ENCODE measurements at places on chromosomes 7 and 10.

DNA sequence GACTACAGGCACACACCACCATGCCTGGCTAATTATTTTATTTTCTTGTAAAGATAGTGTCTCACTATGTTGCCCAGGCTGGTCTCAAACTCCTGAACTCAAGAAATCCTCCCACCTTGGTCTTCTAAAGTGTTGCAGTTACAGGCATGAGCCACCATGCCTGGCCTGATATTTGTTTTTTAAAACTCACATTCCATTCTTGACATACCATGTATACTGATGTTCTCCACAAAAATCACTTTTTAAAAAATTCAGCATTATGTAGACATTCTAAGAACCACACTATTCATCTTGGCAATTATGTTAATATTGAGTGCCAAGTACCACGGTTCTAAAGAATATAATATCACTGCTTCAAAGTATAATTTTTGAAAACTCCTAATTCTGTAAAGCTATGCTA, 43.5 kb downstream of the IDE start:
- no peak for DNase-seq

DNA sequence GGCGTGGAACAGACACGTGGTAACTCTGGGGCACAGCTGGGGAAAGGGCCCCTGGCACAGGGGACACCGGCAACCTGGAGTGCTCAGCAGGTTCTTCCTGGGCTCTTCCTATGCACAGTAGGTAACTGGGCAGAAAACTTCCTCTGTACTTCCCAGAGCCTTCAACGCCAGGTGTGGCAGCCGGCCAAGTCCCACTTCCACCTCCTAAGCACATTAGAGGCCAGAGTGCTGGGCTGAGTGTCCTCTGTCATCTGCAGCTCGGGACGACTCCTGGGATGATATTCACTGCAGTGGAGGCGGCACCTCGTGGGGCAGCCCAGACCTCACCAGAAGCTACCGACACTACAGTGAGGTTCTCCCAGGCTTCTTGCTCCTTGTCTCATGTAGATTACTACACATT, 114.5 kb downstream of the LARP4B start:
- DNase-seq = no peak

GRCh38 chr7:47493976-47494911, 87.7 kb downstream of the TNS3 start:
- no peak for DNase-seq

GRCh38 chr10:100802196-100802595, 56.8 kb downstream of the PAX2 start:
- DNase-seq = no peak

GRCh38 chr10:12349629-12350166, 351 bp downstream of the CAMK1D start:
- DNase-seq = no peak

DNA sequence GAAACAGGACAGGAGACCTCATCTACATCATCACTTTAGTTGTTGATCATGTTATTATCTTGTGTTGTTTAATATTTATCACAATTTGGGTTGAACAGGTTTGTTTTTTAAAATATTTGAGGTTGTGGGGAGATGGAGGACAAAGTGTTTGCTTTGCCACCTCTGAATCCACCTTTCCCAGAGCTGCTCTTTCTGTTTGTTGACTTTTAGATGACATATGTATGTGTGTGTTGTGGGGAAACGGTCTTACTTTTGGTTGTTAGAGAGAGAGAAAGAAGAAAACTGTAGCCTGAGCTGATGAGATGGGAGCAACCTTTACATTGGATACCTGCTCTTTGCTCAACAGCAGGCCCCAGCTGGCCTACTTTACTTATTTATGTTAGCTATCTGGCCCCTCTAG, 19.0 kb upstream of the SLC16A12 start:
- no peak for DNase-seq

DNA sequence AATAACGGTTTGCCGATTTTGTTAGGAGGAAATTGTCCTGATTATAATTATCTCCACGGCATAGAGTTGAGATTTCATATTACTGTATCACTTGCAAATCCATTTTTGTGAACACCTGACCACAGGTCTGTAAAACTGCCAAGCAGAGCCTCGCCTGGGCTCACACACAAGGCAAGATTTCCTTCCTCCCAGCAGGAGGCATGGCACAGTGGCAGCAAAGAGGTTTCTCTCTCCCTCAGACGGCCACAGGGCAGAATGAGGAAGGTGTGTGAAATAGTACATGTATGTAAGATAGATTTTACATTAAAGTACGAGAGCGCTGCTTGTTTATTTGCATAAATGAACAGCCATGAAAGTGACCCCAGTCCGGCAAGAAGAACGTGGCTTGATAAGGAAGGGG, 130.1 kb downstream of the CELF2 start:
- DNase-seq = no peak

GRCh38 chr7:143131781-143132180, at the start of gene PIP:
TSS of gene PIP (plus strand) at chr7:143132077. CDS start at chr7:143132117, 40 bp downstream.
- DNase-seq = no peak

DNA sequence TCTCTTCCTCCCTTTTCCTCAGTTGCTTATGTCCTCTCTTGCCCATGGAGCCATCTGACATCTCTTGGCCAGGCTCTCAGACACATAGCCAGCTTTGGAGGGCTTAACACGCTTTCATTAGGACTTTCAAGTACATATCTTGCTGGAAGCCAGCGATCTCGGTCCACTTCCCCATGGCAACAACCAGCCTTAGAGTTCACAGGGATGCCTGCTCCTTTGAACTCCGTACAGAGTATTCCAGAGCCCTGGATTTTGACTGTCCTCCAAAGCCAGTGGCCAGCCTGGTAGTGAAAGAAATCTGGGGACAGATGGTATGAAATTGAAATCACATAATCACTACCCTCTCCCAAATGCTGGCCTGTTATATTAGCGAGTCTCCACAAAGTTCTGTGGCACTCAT, 370.5 kb upstream of the NPVF start:
- DNase-seq = no peak

DNA sequence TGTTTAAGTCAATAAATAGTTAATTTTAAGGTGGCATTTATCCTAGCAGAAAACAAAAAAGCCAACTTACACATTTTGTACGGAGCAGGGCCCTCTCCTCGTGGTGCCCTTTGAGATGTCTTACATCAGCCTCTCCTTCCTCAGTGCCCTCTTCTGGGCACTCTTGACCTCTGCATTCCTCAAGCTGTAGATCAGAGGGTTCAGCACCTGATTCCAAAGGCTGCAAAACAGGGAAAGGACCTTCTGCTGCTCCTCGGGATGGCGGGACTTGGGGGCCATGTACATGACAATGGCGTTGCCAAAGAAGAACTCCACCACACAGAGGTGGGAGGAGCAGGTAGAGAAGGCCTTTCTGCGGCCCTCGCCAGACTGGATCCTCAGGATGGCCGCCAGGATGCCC, 4.6 kb upstream of the OR2A14 start:
- no peak for DNase-seq

DNA sequence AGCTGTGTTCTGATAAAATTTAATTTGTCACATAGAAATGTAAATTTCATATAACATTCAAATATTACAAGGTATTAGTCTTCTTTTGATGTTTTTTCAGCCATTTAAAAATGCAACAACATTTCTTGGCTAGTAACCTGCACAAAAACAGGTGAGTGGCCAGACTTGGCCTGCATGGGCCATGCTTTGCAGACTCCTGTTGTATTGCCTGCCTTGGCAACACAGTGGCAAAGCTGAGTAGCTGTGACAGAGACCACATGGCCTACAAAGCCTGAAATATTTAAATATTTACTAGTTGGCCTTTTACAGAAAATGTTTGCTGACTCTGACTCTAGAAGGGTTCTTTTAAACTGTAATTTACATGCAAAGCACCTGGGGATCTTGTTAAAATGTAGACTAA, 13.5 kb upstream of the TBX20 start:
- DNase-seq = no peak

DNA sequence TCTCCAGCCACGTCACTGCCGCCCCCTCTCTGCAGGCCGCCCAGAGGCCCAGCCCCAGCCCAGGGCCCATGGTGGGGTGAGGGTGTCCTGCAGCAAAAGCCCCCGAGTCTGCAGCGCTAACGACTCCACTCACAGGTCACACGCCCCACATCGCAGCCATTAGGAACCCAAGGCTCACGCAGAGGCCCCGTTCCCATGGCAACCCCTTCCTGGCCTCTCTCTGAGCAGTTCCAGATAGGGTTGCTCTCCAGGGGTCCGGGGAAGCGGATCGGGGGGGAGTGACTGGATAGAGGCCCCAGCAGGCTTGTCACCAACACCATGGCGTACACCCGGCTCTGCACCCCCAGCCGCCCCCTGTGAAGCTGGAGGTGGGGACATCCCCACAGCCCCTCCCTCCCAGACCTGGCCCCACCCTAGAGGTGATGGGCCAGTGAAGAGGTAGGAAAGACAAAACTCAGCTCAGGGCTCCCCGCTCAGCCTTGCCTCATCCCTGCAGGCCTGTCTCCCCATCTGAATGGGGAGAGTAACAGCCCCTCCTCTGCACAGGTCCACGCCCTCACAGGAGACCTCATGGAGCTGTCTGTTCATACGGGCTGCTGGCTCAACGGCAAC, 41.2 kb downstream of the TNRC18 start:
- no peak for DNase-seq

- no peak for DNase-seq
These were observed 5.3 kb downstream of the NRP1 start for GRCh38 chr10:33329178-33329577.

DNA sequence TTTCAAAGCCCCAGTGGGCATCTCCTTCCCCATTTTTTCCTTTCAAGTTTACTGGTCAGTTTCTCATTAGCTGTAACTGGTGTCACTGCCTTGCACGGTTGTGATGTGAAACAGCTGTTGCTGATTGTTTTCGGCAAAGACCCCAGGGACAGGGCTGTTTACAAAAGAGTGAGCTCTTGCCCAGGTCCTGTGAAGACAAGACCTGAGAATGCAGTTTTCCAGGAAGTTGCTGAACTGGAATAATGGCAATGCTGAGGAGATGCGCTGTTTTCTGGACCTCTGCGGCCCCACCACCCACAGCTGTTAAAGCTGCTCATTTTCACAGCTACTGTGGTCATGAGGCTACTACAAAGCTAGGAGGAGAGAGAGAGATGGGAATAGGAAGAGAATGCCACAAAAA, 116.6 kb upstream of the RSU1 start:
- no peak for DNase-seq

DNA sequence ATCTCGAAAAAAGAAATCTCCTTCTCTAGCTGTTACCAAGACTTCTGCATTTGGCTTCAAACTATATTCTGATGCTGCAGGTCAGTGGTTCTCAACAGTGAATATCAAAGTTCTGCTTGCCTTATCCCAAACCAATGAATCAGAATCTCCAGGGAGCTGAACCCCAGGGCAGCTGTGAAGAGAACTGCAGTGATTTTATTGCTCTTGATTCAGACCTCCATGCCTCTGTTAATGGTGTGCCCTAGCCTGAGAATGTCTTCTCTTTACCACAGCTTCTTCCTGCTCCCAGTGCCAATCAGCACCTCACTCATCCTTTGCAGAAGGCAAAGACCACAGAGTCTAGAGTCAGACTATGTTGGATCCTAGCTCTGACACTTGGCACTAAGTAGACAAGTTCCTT, 46.2 kb upstream of the MRLN start:
- no peak for DNase-seq

DNA sequence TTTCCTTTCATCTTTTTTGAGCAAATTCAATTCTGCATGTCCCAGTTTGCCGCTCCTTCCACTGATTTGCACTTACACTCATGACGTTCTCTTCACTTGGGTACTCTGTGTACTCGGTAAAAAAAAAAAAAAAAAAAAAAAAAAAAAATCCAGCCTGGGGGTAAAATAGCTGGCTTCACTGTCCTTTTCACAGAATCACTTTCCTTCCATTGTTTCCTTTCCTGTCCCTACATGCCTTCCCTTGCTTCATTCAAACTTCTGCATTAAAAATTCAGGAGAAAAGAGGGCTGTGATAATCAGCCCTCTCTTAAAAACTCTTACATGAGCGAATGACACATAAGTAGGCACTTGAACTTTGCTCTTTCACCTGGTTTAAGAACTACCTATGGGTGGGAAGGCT, 8.7 kb downstream of the ANKRD1 start:
- DNase-seq = no peak

GRCh38 chr7:131843898-131844331, 287.5 kb upstream of the PODXL start:
- DNase-seq = no peak

GRCh38 chr10:60348982-60349381, 40.7 kb downstream of the ANK3 start:
- DNase-seq = no peak

DNA sequence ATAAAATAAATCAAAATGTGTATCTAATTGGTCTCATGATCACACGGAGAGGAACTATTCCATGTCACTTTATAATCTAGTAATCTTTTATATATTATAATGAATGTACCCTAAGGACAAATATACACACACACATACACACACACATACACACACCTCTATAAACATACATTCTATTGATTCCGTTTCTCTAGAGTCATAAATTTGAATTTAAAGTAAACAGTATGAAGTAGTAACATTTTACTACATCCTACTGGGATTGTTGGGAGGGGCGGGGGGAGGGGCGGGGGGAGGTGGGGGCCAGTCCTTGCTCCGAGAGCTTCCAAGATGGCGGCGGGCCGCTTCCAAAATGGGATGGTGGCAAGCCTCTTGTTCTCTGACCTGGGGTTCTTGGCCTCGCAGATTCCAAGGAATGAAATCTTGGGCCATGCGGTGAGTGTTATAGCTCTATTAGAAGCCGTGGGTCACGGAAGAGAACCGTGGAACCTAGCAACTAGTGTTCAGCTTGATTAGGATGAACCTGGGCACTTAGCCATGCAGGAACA, 143.2 kb downstream of the REEP3 start:
- DNase-seq = no peak

- DNase-seq = no peak
These were observed 81.8 kb downstream of the LRRN3 start for GRCh38 chr7:111172564-111173257.

- DNase-seq = no peak
These were observed 437.7 kb downstream of the RPS24 start for GRCh38 chr10:78471326-78471722.

DNA sequence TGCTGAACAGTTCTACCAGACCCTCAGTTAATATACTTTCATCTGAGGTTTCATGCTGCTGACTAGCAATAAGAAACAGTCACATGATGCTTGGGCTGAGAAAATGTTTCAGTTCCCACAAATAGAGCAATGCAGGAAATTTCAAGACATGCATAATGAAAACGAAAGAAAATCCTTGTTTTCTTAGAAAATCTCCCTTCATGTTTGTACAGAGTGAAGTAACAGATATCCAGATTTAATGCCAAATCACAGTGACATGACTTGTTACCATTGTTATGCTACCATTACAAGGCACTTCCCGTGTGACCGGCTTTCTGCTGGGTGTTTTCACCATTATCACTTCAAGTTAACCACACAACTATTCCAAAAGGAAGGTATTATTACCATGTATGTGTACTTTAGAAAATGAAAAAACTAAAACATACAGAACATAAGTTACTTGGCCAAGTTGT, 121.7 kb downstream of the DOCK4 start:
- DNase-seq = no peak

DNA sequence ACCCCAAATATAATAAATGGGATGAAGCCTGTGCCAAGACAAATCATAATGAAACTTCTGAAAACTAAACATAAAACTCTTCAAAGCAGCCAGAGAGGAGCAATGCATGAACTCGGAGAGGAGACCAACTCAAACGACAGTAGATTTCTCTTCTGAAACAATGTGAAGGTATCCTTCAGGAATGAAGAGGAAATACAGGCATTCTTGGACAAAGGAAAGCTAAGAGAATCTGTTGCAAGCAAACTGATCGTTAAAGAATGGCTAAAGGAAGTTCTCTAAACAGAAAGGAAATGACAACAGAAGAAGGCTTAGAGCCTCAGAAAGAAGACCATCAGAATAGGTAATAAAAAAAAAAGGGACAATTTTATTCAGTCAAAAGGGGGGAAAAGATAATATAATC, 6.6 kb downstream of the GNA12 start:
- no peak for DNase-seq

Data from CD4-positive, alpha-beta T cell treated with Interleukin-6 at 100 ng/mL for 8 hours (primary cell).